ENCODE measurements at places on chromosomes 2 and 18. TPM values are rescaled to one million over a fixed set of nuclear protein-coding genes. Genes with fewer than 3 reads are reported as not detected.

GRCh38 chr18:57621246-57621604 is 411 bp downstream of the NARS1 start:
- DNase-seq: no peak

DNA sequence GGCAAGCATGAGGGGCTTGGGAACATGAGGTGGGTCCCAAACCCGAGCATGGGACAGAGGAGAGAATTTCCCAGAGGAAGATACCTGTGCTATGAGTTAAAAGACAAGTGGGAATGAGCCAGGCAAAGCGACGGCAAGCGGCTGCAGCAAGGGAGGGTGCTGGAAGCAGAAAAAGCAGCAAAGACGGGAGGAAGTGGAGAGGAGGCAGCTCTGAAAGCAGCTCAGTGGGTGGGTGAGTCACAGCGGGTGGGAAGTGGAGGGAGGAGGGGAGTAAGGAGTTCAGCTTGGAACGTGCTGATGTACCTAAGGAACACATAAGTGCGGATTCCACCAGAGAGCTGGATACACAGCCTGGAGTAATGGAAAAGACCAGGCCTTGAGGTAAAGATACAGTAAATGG is 41.4 kb downstream of the THUMPD2 start:
- no peak for DNase-seq

MTERF4 gene
- 37.4 TPM for polyA plus RNA-seq

HOXD3 gene
- not detected for polyA plus RNA-seq

DNA sequence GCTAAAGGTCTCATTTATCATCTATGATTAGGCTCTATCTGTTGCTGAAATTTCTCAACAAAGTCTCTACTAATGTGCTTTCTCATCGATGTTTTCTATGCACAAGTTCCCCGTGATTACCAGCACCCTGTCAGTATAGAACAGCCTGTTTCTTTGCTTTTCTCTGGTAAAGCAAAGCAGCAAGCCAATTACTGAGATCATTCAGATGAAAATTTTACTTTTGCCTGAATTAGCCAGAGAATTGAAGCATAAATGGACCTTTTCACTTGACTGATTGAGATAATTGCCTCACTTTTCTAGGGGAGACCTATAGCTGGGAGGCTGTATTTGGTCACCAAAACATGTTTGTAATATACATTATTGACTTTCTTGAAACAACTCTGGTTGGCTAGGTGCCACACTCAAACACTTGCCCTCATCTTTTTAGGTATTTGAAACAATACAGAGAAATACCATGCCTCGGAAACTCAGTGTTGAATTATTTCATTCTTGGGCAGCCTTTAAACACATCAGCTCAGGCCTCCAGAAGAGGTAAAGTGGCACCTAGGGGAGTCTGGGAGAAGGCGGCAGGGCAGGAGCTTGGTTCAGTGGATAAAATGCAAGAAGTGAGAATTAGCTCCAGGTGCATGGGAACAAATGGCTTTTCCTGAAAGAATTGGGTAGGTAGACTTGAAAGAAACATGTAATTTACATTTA is 96.2 kb downstream of the GALNT3 start:
- no peak for DNase-seq

GRCh38 chr2:5741242-5741641 is 49.1 kb downstream of the SOX11 start:
- no peak for DNase-seq

DNA sequence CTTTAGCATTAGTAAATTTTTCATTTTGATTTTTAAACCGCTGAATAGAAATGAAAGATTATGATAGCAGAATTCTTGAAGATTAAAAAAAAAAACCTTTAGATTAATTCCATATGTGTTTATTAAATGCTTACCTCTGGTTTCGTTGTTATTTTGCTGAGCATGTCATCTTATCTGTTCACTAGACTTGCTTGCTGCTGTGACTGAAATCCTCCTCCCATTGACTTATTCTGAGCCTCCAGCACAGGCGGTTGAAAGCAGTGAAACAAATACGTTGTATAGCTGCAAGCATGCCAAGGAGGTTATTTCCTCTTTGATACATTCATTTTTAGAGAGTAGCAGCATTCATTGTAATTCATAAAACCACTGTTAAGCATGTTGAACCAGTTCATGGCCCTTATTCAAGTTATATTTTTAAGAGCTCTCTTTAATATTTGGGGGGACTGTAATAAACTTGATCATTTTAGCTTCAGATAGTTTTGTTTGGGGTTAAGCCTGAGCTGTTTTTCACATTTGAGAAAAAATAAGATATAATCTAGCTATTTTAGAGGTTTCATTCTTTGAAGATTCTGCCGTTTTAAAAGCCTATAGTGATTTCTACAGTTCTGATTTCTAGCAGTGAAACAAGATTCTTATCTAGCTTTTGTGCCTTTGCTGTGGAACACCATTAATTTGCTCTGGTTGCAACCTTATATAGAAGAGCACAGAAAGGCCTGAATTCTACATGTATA is at the start of gene HTR2B:
Gene HTR2B (minus strand): TSS at position 205 of the 731 bp plus-strand sequence. CDS start 1,278 bp downstream, outside the sequence.
- DNase-seq: no peak

DNA sequence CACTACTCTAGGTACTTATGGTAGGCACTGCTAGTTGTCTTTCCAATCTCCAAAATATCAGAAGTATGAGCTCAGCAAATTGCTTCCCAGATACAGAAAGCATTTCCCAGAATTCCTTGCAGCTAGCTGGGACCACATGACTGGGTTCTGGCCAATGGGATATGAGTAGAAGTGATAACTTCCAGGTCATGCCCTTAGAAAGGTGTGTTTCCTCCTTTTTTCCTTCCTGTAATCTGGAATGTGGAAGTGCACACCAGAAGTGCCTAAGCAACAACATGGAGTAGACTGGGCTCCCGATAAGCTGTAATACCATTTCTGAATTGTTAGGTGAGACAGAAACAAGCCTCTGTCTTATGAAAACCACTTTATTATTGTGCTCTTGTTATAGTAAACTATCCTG is 279.8 kb downstream of the ZNF385B start:
- DNase-seq: no peak

DNA sequence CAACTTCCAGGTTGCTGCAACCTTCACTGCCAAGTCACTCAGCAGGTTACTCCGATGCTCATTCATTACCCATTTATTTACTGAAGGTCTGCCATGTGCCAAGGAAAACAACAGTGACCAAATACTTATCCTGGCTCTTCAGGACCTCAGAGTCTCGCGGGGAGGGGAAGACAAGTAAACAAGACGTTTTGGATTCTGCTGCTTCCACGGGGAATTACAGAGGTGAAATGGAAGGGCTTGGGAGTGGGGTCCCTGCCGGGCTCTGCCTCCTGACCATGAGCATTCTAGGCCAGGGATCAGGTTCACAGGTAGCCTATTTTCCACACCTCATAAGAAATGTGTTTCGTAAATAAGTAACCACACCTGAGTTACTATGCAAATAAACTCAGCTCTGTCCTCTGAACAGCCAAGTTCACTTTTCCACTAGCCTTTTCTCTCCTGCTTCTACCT is 68.1 kb downstream of the CLHC1 start:
- DNase-seq: no peak

GRCh38 chr2:106192752-106193689 is 1.1 kb downstream of the UXS1 start:
- peak; percentile 98 for DNase-seq

DNA sequence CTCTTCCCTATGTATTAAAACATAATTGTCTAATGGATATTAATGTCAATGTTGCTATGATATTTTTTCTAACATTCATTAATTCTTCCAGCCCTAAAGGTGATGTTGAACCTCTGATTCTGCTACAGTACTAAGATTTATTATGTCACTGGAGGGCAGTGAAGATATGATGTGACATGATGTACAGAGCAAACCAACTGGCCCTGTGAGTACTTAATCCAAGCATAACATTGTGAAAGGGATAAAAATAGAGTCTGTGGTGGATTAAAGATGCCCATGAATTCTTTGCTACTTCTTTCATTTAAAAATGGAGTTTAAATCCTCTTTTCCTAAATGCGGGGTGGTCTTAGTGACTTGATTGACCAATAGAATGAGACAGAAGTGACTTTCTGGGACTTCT is 51.8 kb downstream of the IL1R2 start:
- DNase-seq: no peak

SP140 gene
- polyA plus RNA-seq: 2.5 TPM

- no peak for DNase-seq
These were observed 17.6 kb upstream of the CASP8 start for GRCh38 chr2:201242571-201243277.

DNA sequence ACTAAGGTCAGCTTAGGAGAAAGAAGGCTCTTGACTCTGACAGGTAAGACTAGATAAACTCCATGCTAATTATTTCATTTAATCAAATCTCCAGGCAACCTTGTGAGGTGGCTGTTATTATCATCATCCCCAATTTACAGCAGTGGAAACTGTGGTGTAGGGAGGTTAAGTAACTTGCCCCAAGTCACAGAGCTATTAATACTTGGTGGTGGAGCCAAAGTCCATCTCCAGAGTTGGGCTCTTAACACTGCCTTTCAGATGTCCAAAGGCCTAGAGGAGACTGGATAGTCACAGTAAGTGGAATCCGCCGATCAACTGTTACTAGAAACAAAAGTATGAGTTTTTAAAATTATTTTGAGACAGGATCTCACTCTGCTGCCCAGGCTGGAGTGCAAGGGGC is 46.6 kb upstream of the SP3 start:
- no peak for DNase-seq

DNA sequence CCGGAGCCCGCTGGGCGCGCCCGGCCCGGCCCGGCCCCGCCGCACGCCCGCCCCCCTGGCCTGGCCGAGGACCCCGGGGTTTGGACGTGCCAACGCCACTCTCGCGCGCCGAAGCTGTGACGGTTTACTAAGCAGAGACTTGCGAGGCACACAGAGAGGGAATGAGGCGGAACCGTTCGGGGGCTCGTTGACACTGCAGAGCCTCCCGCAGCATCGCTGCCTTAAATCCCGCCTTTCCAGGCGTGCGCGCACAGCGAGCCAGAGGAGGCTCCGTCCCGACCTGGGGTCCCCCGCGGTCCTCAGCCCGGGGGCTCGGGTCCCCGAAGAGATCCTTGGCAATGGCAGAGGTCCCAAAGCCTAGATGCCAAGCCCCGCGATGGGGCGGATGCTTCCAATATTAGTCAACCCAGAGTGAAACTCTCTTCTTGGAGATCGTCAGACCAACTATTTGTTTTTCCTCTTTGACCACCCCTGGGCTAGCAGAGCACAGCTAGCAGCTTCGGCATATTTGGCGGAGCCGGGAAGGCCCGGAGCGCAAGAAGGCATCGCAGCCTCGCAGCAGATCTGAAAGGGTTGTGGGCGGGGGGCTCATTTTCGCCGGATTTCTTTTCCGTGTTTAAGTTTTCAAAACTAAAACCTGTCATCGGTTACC is at the start of gene ZNF385B:
Gene ZNF385B (minus strand): TSS at position 197 of the 652 bp plus-strand sequence.
- DNase-seq: no peak

RESP18 gene
- polyA plus RNA-seq: not detected

MEP1B gene
- polyA plus RNA-seq: not detected

GRCh38 chr2:191302459-191303139 is 57.4 kb downstream of the MYO1B start:
- DNase-seq: no peak

GRCh38 chr2:101398116-101398821 is 11.0 kb upstream of the CREG2 start:
- no peak for DNase-seq

COL4A4 gene
- polyA plus RNA-seq: 0.01 TPM

CDK5R2 gene
- polyA plus RNA-seq: not detected

- DNase-seq: no peak
These were observed 113.7 kb downstream of the B3GNT2 start for GRCh38 chr2:62309465-62310091.

KLHL41 gene
- polyA plus RNA-seq: not detected

ITM2C gene
- polyA plus RNA-seq: 3.2 TPM

DNA sequence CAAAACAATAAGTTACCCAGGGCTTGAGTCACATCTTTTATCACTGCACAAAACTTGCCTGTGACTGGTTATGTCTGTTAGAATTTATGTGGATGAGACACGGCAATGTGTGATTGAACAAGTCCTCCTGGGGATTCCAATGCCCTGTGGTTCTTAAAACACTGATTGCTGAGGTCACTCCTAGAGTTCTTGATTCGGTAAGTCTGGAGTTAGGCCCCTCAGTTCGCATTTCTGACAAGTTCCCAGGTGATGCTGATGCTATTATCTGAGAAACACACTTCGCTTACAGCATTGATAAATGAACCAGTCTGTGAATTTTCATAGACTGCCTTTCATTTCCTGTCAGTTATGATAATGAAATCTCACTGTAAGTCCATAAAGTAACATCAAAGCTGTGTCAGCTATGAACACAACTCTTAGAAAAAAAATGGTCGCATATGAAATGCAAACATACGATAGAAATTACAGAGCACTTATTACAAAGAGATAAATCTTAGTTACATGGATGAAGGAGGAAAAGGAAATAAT is 214.0 kb downstream of the DLGAP1 start:
- no peak for DNase-seq

- DNase-seq: no peak
These were observed 109.0 kb upstream of the RGPD4 start for GRCh38 chr2:107717661-107718060.

DNAJC5G gene
- polyA plus RNA-seq: not detected
